NCI-H1092 treated with DMSO at 0.1 percent for 48 hours (cell line): ENCODE measurements at places on chromosomes 6 and 20.

GRCh38 chr6:44002067-44002592 lies 125.1 kb downstream of the MRPL14 start:
- no peak for DNase-seq

- no peak for DNase-seq
Observed at GRCh38 chr20:63895952-63896263, 982 bp downstream of the DNAJC5 start.

- no peak for DNase-seq
Observed at GRCh38 chr6:45462190-45463134, 84.7 kb upstream of the SUPT3H start.

- no peak for DNase-seq
Observed at GRCh38 chr20:14643146-14643545, 305.7 kb upstream of the FLRT3 start.

- DNase-seq, result no peak
Observed at GRCh38 chr6:6734479-6735465, 146.3 kb downstream of the LY86 start.

DNA sequence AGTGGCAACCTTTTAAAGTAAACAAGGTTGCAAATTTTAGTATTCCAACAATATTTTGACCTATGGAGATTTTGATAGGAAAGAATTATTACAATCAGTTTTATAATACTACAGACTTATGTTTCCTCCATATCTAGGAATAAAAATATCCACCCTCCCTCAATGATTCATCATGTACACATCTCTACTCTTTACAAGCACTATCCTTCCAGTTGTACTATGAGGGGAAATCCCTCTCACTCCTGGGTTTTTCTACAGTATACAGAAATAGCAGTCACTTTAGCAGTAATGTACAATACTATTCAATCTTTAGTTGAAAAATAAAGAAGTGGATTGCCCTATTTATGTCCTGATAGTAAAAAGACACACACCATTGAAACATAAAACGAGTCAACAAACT lies 46.3 kb upstream of the SCML4 start:
- DNase-seq, result no peak

DNA sequence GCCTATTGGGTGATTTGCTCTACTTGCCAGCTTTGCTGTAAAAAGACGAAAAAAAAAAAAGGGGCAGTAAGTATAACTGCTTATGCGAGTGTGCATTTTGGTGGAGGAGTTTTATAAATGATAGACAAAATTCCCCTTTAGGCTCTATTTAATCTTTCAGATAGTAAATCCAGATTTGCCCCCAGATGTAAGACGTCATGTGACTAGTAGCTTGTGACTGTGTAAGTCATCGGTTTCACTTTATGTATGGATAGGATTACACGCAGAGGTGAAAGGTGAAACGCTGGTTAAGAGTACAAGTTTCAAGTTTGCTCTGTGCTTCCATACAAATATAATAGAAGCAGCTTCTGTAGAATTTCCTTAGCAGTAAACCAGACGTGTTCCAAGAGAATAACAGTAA lies 7.9 kb downstream of the RAB32 start:
- DNase-seq, result no peak

DNA sequence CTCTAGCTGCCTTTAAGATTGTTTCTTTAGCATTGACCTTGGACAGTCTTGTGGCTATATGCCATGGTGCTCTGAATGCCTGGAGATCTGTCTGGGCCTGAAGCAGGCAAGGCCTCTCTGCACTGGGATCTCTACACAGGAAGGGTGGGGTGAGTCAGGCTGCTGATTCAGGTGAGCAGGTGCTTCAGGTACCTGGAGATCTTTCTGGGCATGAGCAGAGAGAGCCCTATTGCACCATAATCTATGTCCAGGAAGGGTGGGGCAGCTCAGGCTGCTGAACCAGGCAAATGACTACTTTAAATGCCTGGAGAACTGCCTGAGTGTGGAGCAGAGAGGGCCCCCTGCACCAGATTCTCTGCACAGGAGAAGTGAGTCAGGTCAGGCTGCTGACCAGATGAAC lies 94.5 kb downstream of the TPBG start:
- no peak for DNase-seq

DNA sequence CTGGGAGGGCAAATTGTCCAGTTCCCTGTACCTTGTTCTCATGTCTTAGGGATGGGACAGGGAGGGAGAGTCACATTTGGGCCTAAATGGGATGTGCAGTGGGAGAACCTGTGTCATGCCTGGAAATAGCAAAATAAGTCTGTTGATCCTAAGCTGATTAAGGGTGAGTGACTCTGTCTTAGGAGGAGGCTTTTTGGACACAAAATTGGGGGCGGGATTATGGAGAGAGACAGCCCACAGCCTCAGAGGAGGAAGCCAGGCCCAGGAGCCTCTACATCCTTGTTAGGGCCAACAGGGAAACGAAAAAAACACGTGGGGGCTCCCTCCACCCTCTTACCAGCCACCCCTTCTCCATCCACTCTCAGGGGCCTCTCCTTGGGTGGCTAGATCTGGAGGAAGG lies 2.2 kb downstream of the KCNB1 start:
- no peak for DNase-seq

DNA sequence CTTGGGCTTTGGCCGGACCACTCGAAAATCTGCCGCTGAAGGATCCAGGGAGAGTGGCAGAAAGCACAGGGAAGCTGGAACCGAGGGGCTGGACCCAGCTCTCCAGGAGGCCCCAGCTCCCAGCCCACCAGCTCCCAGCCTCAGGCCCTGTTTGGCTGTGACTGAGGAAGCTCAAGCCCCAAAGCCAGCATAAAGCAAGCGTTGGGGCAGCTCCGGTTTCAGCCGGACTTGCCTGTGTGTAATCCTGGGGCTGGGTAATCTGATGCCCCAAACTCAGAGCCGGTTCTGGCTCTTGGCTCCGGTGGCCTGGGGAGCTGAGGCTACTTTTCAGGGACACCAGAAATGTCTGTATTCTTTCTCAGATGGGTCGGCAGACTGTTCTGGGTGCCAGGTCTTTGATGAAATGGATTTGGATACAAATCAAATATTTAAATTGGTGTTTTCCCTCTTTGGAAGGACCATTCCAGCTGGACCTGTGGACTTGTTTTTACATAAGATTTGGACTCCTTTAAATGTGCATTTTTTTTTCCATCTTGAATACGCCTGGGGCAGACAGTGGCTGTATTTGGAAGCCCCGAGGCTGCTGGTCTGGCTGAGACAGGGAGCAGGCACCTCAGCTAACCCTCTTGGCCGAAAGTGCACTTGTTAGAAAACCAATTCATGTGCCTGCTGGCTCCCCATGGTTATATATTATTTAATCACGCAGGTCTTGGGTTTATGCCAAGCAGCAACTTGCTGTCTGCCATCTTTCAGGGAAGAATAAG lies 29.7 kb downstream of the RPP40 start:
- peak; percentile 59 for DNase-seq

DNA sequence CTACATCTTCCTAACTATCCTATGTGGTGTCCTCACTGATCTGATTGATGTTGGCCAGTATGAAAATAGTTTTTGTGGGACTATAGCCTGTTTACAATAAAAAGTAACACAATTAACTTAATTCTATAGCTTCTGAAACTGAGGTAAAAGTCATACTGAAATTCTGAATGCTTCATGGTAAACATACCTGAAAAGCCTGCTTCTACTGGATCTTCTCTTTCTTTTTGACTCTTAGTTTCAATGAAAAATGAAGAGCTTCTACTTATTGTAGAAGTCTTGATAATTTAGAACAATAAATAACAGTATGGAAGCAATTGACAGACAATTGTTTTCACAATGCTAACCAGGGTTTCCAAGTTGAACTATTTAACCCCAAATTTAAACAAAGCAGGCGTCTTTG lies 383.9 kb upstream of the MMS22L start:
- DNase-seq, result no peak

GRCh38 chr6:16533721-16534136 lies 227.5 kb downstream of the ATXN1 start:
- DNase-seq, result no peak

GRCh38 chr6:20640181-20640580 lies 105.9 kb downstream of the CDKAL1 start:
- no peak for DNase-seq

- peak; percentile 1 for DNase-seq
Observed at GRCh38 chr6:31356946-31357466, at the start of gene HLA-B. HLA-B (minus strand) TSS chr6:31357179; CDS start chr6:31357158, 21 bp downstream.

GRCh38 chr20:54075322-54075721 lies 4.9 kb upstream of the BCAS1 start:
- DNase-seq, result no peak

DNA sequence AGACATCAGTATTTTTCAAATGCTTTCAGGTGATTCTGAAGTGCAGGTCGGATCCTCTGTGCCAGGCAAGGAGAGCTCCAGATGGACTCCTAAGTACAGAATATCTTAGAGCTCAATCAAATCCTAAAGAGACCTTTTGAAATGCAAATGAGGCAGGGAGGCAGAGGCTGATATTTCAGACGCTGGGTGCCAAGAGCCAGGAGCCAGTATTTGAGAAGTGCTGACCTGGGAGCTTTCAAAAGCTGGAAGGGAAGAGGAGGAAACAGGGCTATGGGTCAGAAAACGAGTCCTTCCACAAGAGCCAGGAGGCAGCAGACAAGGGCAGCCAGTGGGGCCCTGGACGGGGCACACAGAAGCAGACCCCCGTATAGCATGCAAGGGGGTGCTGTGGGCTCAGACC lies 46.1 kb upstream of the DSN1 start:
- peak; percentile 16 for DNase-seq

DNA sequence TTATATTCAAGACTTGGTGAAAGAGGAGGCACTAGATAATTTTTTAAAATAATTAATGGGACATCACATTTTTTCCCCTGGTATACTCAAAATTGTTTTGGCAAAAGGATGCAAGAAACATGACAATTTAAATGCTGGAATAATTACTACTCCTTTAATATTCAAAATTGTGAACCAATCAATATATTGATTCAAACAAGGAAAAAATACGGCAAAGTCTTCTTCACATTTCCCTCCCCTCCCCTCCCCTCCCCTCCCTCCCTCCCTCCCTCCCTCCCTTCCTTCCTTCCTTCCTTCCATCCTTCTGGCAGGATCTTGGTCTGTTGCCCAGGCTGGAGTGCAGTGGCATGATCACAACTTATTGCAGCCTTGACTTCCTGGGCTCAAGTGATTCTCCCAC lies 4.1 kb downstream of the SLC35F1 start:
- DNase-seq, result no peak

- no peak for DNase-seq
Observed at GRCh38 chr6:3615391-3616380, 135.8 kb downstream of the PXDC1 start.

- DNase-seq, result no peak
Observed at GRCh38 chr20:58022711-58023110, 205.7 kb downstream of the ANKRD60 start.

- peak; percentile 8 for DNase-seq
Observed at GRCh38 chr6:16322666-16323312, 84.4 kb downstream of the GMPR start.

DNA sequence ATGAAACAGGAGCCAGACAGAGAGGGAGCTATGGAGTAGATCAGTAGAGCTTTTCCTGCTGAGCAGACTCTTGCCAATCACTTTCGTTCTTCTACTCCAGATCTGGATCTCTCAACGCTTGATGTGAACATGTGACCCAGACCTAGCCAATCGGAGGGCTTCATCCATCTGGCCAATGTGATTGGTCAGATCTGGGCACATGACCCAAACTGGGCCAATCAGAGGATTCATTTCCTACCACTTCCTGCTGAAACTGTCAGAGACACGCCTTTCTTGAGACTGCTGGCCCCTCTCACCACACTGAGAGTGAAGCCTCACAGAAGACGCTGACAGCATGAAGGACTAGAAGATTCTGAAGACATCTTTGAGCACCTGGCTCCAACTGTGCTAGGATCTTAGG lies 44.2 kb upstream of the ZMYND8 start:
- no peak for DNase-seq

- DNase-seq, result peak; percentile 14
Observed at GRCh38 chr20:10357974-10358373, 76.0 kb downstream of the MKKS start.

DNA sequence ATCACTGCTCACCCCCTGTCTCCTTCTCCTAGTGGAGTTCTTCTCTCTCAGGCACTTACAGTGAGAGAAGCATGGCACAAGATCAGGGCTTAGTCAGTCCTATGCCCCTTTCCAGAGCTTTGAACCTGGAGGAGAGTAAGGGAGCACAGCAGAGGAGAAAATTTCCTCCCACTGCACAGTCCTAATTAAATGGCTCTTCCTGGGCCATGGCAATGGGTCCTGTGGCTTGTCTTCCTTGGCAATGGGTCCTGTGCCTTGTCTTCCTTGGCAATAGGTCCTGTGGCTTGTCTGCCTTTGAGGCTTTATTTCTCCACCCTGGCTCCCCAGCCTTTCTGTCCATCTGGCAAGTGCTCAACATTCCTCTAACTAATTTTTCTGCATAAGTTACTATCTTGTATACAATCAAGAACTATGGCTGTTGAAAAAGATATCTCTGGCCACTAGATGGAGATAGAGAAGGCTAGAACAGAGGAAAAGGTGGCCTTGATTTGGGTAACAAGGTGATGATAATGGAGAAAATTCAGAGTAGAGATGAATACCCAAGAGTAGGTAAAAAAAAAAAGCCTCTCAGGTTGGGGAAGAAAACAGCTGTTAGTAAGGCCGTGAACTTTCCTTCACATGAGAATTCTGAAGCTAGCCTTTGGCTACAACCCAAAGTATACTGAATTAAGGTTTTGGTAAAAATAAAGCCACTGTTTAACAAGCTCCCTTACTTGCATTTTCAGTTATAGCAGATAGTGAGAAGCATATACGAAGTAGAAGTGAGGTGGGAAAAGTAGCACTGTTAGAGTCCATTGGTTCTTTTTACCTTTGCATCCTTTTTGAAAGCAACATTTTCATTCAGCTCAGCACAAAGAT lies 504.9 kb downstream of the DOK5 start:
- no peak for DNase-seq
